NCI-H1105 (cell line): ENCODE measurements at places on chromosomes 1 and 21.

DNA sequence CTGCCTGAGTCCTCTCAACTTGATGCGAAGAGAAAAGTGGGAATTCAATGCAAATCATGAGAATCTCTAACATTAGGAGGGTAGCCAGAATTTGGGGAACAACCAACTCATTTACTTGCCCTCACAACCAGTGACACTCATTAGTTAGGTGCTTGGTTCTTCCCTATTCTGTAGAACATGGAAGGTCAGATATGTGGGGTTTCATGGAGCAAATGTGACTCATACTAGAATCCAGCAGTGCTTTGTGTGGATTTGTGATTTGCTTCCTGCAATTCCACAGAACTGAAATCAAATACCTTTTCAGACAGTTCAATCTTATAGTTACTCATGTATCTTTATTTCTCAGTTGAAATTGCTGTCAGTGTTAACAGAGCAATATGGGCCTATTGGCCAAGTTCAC lies 6.9 kb upstream of the ETV3 start:
- DNase-seq: no peak

- DNase-seq: no peak
Measured at GRCh38 chr1:15354580-15354965, 55.1 kb upstream of the EFHD2 start.

GRCh38 chr1:159091607-159092031 lies 15.1 kb upstream of the AIM2 start:
- no peak for DNase-seq

GRCh38 chr1:239647964-239648632 lies 261.7 kb downstream of the CHRM3 start:
- DNase-seq: no peak

GRCh38 chr1:4837752-4838151 lies 183.3 kb downstream of the AJAP1 start:
- DNase-seq: no peak

DNA sequence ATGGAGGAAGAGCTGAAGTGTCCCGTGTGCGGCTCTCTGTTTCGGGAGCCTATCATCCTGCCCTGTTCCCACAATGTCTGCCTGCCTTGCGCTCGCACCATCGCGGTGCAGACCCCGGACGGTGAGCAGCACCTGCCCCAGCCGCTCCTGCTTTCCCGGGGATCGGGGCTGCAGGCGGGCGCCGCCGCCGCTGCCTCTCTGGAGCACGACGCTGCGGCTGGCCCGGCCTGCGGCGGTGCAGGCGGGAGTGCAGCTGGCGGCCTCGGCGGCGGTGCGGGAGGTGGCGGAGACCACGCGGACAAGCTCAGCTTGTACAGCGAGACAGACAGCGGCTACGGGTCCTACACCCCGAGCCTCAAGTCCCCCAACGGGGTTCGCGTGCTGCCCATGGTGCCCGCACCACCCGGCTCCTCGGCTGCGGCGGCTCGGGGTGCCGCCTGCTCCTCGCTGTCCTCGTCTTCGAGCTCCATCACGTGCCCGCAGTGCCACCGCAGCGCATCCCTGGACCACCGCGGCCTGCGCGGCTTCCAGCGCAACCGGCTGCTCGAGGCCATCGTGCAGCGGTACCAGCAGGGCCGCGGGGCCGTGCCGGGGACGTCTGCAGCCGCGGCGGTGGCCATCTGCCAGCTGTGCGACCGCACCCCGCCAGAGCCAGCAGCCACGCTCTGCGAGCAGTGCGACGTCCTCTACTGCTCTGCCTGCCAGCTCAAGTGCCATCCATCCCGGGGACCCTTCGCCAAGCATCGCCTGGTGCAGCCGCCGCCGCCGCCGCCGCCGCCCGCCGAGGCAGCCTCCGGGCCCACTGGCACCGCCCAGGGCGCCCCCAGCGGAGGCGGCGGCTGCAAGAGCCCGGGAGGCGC lies 1.3 kb downstream of the TRIM67 start:
- DNase-seq: no peak

DNA sequence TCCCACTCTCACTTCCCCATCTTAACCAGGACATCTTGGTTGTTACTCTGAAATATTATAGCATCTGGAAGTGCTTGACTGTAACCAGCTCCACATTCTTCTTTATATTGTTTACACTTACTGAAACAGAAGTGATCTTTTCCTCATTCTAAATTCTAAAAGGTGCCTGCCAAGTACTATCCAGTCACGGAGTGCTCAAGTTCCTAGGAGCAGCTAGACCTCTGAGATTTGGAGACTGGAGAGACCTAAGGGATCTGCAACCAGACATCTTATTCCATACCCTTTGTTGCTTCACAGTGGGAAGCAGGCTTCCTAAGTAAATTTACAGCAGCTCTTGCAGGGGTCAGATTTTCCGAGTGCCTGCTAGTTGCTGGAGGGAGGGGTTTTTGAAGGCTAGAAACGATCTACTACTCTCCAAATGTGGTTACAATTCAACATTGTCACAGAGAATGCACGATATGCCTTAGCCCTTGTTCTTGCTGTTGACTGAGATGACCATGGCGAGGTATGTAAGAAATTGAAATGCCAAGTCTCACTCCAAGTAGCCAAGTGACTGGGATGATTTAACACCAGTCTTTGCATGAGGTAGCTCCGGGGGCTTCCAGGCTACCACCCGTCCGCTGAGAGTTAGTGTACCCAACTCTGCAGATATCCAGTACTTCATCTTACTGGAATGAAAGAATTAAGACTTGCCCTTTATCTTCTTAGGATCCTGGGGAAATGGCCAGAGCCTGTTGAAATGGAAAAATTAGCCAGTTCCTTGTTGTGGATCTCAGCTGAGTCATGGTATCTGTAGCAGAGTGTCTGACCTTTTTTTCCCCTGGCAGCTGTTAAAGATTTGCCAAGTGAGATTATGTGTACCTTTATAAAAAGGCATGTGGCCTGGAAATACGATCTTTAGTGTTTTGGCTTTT lies 150.8 kb downstream of the MAST2 start:
- DNase-seq: no peak

GRCh38 chr1:62142496-62142895 lies 52.2 kb upstream of the L1TD1 start:
- DNase-seq: no peak

DNA sequence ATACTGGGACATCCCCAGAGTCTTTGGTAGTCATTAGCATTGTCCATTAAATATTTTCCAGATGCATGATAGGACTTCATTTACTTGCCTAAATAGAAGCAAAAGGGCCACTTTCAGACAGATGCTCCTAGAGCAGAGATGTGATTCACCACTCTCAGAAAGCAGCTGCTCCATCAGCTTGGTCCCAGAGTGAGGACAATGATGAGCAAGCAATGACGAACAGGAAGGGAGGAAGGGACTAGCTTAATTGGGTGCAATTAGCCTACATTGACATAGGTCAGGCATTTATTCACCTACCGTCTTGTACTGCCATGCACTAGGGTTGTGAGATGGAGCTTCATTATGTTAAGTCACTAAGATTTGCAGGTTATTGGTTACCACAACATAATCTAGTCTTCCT lies 85.1 kb upstream of the PLXNA2 start:
- no peak for DNase-seq

DNA sequence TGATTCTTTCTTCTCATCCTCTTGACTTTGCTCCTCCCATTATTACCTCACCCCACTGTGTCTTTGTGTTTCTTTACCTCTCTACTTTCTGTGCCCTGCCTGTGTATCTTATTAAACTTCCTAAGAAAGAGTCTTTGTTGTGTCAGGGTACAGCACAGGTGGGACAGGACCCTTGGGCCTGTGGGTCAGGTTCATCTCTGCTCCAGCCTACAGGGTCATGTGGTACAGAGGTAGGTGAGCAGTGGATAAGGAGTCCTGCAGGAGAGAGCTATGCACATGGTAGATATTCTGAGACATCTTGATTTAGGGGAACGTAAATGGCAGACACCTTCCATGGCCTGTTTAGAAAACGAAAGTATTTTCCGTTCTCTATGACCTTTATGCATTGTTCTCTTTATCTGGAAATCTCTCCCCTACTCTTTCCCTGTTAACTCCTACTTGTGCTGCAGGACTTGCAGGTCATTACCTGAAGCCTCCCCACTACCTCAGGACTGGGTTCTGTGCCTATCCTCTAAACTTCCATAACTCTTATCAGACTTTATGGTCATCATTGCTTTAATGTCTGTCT lies 9.9 kb downstream of the GIPC2 start:
- DNase-seq: no peak

DNA sequence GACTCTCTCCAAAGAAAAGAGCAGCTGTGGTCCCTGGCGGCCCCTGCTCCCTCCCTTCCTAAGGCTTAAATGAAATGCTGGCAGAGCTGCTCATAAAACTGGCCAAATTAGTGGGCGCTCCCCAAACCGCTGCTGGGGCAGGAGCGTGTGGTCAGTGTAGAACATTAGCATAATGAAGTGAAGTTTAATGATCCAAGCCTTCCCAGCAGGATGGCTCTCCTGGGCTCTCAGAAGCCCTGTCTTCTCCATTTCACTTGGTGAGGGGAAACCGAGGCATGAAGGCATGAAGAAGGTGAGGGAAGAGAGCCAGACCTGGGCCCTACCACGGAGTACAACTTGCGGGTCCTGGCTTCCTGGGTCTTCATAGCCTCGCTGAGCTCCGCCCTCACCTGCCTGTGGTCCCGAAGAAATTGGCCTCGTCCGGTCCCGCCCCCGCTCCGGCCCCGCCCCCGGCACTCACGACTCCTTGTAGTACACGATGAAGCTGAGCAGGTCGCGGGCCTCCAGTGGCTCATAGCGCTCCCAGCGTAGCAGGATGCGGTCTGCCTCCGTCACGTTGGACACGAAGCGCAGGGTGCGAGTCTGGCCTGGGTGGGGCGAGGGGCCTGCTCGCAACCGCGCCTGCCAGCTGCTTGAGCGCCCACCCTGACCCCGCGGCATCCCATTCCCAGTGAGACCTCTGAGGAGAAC lies 10.3 kb downstream of the INSRR start:
- DNase-seq: no peak

DNA sequence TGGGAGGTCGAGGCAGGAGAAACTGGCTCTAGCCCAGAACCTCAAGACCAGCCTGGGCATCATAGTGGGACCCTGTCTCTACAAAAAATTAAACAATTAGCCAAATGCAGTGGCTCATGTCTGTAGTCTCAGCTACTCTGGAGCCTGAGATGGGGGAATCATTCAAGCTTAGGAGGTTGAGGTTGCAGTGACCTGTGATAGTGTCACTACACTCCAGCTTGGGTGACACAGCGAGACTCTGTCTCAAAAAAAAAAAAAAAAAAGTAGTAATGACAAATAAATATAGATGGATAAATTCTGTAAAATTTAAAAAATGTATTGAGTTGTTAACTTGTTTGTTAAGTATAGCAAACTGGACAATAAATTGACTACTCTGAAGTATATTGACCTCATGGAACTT lies 5.9 kb upstream of the CDC14A start:
- DNase-seq: no peak

GRCh38 chr1:15139654-15140350 lies 13.7 kb upstream of the TMEM51 start:
- no peak for DNase-seq

- no peak for DNase-seq
Measured at GRCh38 chr21:44407493-44407892, 47.8 kb upstream of the LRRC3 start.

DNA sequence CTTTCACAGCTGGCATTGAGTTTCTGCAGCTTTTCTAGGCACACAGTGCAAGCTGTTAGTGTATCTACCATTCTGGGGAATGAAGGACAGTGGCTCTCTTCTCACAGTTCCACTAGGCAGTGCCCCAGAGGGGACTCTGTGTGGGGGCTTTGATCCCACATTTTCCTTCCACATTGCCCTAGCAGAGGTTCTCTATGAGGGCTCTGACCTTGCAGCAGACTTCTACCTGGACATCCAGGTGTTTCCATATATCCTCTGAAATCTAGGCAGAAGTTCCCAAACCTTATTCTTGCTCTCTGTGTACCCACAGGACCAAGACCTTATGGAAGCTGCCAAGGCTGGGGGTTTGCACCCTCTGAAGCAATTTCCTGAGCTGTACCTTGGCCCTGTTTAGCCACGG lies 2.4 kb upstream of the IFI44 start:
- DNase-seq: no peak
